GM04503 (cell line): ENCODE measurements at places on chromosomes 2 and 18.
A peak's percentile ranks its signal among the peaks of the same experiment; 100 is the strongest.

GRCh38 chr2:239814861-239815601, 210.1 kb downstream of the NDUFA10 start:
- no peak for DNase-seq

GRCh38 chr18:46164920-46165319, 60.7 kb downstream of the HAUS1 start:
- DNase-seq = no peak

DNA sequence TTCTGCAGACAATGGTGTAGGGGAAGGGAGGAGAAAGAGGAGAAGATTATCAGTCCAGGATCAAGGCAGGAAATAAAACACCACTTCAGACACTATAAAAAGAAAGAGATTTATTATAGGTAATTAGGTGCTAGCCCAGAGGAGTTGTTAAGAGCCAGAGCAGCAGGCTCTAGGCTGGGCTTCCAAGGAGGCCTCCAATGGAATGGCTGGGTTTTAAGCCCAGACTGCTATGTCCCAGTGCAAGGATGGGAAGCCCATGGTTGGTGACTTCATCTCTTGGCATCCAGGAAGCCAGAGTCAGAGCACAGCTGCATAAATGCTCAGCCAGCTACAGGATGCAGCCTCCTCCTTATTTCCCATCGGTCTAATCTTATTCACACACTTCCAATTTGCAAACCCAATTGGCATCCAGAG, 95.6 kb downstream of the LAMA3 start:
- peak; percentile 79 for DNase-seq

- DNase-seq = no peak
Observed at GRCh38 chr2:224925810-224926100, 116.5 kb downstream of the DOCK10 start.

GRCh38 chr2:67487993-67488392, 90.9 kb downstream of the ETAA1 start:
- DNase-seq = no peak
